ENCODE measurements at places on chromosomes 7 and 10. TPM values are rescaled to one million over a fixed set of nuclear protein-coding genes. Genes with fewer than 3 reads are reported as not detected.

GBX1 gene
- total RNA-seq, result not detected

TSPAN13 gene
- total RNA-seq, result 25.4 TPM

TMEM176A gene
- not detected for total RNA-seq

CYP2E1 gene
- total RNA-seq, result not detected

ZNF786 gene
- total RNA-seq, result 6.3 TPM

IQUB gene
- total RNA-seq, result 0.43 TPM

NODAL gene
- total RNA-seq, result not detected

TRIM4 gene
- 28.4 TPM for total RNA-seq

SLC16A12 gene
- 0.80 TPM for total RNA-seq

HOXA10 gene
- total RNA-seq, result 5.8 TPM

HOXA11 gene
- total RNA-seq, result not detected

LLCFC1 gene
- total RNA-seq, result not detected

PRKG1 gene
- total RNA-seq, result 7.6 TPM

CYP26C1 gene
- total RNA-seq, result 0.80 TPM
